ENCODE measurements at places on chromosomes 7 and 10. TPM values are rescaled to one million over a fixed set of nuclear protein-coding genes. Genes with fewer than 3 reads are reported as not detected.
A peak's percentile ranks its signal among the peaks of the same experiment; 100 is the strongest.

Gene CTAGE15
- total RNA-seq = not detected

Gene SPDYE6
- not detected for total RNA-seq

GRCh38 chr7:116509982-116510579 is 10.5 kb downstream of the CAV2 start:
- H3K27me3 ChIP-seq = peaks cover 2% of the 10 kb centered on the region
- H3K4me3 ChIP-seq = no peak overlapping the region
- H3K4me1 ChIP-seq = peaks cover 10% of the 10 kb centered on the region

GRCh38 chr7:150378115-150378852 is 846 bp upstream of the ZNF775 start:
- peak overlapping the region; percentile 89 for H3K4me3 ChIP-seq
- DNase-seq = peak; percentile 55
- H3K27ac ChIP-seq = peak overlapping the region; percentile 96
- no peaks in the 10 kb centered on the region for H3K27me3 ChIP-seq
- peaks cover 69% of the 10 kb centered on the region for H3K4me1 ChIP-seq

- no peaks in the 10 kb centered on the region for H3K27me3 ChIP-seq
- no peak overlapping the region for H3K4me3 ChIP-seq
- no peak overlapping the region for H3K27ac ChIP-seq
- no peaks in the 10 kb centered on the region for H3K4me1 ChIP-seq
These were observed 76.2 kb upstream of the TMEM168 start for GRCh38 chr7:112866424-112866823.

DNA sequence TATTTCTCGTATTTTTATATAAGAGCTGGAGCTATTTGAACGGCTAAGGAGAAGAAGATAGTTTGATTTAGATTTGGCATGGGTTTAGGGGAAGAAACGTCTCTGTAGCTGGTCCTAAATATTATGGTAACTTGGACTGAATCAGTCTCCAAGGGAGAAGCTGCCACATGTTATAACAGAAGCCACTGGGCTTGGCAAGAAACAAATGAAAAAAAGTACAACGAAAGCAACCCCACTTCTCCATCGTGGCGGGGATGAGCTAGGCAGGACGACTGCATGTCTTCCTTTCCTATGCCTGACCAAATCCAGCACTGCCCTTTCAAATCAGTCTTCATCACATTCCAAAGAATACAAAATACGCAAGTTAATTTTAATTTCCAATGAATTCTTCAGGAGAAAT is 196.7 kb upstream of the KLF14 start:
- no peak for DNase-seq
- H3K27me3 ChIP-seq = no peaks in the 10 kb centered on the region
- H3K4me1 ChIP-seq = peaks cover 10% of the 10 kb centered on the region
- no peaks in the 10 kb centered on the region for H3K36me3 ChIP-seq
- H3K4me3 ChIP-seq = no peak overlapping the region

DNA sequence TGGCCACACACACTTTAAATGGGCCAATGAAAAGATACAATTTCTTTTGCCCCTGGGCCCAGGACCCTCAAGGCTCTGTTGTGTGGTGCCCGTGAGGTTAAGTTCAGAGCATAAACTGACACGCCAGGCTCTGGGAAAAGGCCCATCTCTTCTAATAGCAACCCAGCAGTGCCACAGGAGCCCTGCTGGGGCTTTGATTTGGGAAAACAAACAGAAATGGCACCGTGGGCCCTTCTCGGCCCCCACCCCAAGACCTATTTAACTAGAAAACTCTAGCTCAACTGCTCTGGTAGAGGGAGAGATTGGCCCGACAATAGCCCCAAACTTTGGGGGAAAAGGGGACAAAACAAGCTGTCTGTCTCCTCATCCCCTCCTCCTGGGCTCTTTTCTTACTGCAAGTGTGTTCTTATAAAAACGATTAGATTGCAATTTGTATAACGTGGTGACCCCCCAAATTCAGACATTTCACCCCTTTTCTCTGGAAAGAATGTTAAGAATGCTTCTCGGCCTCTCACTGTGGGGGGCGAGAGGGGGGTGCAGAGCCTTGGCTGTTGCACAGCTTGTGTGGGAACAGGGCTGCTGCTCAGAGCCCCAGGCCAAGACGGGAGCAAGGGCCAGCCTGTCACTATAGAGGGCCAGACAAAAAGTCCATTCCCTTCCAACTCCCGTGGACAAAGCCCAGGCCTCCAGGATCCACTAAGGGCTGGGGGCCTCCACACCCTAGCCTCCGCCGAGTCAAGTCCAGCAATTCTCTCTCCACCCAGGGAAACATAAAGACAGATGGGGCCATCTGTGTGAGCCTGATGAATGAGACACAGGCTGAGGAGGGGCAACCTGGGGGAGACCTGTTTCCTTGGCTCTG is 26.8 kb downstream of the DPCD start:
- no peaks in the 10 kb centered on the region for H3K36me3 ChIP-seq
- peaks cover 10% of the 10 kb centered on the region for H3K27me3 ChIP-seq
- H3K4me3 ChIP-seq = no peak overlapping the region
- no peak overlapping the region for H3K27ac ChIP-seq

DNA sequence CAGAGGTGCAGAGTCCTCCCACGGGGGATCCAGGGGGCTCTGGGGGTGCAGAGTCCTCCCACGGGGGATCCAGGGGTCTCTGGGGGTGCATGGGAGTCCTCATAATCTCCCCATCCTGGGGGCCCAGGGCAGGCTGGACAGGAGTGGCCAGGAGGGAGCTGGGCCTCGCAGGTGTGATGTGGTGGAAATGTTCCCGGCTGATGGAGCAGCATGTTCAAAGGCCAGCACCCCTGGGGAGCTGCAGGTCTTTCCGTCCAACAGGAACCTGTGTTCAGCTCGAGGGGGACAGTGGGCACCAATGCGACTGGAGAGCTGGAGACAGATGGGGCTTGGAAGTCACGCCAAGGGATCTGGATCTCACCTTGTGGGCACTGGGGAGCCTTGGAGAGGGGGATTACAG is 38.5 kb upstream of the PSMG3 start:
- no peaks in the 10 kb centered on the region for H3K36me3 ChIP-seq
- no peak for DNase-seq
- no peak overlapping the region for H3K4me3 ChIP-seq

Gene VIPR2
- total RNA-seq = 0.09 TPM

Measured in neural crest cell (in vitro differentiated cells).